ENCODE measurements at places on chromosomes 16 and 17. TPM values are rescaled to one million over a fixed set of nuclear protein-coding genes. Genes with fewer than 3 reads are reported as not detected.

GRCh38 chr17:48611213-48611612 lies 396 bp upstream of the HOXB7 start:
- peak; percentile 15 for ATAC-seq

GRCh38 chr16:31052114-31052513 lies 18.8 kb downstream of the STX4 start:
- ATAC-seq = peak; percentile 98

MRTFB gene
- 18.8 TPM for total RNA-seq

GRCh38 chr16:88460496-88461330 lies 7.6 kb downstream of the ZFPM1 start:
- ATAC-seq = no peak

GRCh38 chr16:81296631-81297030 lies 18.1 kb upstream of the GAN start:
- ATAC-seq = no peak

Data from activated T-helper 17 cell treated with anti-CD3 and anti-CD28 coated beads, Interleukin-2, amount 50 U/mL, for 72 hours (primary cell).